HuH-7.5 (cell line): ENCODE measurements at places on chromosomes 4 and X.

GRCh38 chr4:99998062-99998867 is 48.2 kb upstream of the H2AZ1 start:
- no peak for DNase-seq

- DNase-seq: no peak
Observed at GRCh38 chr4:184100297-184100885, 117.3 kb downstream of the ENPP6 start.

GRCh38 chr4:102592256-102592655 is 91.1 kb downstream of the NFKB1 start:
- no peak for DNase-seq

DNA sequence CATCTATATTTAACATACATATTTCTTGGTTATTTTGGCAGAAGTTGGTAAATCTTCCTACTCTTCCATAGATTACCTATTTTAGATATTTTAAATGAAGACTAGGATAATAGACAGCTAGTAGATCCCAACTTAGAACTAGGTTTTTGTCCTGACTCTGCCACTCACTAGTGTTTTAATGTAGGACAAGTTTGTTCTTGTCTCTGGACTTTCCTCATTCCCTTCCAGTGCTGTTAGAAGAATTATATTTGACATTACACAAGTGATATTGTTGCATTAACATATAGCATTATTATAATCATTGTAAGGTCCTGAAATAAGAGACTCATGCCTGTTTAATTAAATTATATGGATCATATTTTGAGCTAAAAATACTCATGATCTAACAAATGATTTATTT is 24.1 kb upstream of the ALB start:
- DNase-seq: no peak

DNA sequence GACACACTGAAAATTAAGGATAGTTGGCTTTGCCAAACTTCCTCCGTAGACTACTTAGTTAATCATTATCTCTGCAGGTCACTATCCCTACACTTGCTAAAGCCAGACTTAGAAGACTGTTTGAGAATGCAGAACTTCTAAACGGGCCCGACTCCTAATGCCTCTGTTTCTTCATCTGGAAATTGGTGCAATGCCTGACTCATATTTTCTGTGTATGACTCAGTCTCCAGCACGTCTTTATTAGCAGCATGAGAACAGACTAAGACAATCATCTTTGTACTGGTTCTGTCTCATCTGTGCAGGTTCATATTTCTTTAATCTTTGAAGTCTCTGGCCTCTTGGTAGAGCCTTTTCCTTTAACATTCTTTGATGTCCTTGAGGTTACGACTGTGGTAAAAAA is 411.9 kb upstream of the ACTRT1 start:
- DNase-seq: no peak

DNA sequence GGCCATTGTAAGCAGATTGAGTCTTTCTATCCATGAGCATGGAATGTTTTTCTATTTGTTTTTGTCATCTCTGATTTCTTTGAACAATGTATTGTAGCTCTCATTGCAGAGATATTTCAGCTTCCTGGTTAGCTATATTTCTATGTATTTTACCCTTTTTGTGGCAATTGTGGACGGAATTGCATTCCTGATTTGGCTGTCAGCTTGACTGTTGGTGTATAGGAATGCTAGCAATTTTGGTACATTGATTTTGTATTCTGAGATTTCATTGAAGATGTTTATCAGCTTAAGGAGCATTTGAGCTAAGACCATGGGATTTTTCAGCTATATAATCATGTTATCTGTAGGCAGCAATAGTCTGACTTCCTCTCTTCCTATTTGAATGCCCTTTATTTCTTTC is 154.6 kb downstream of the GUCY2F start:
- DNase-seq: no peak

DNA sequence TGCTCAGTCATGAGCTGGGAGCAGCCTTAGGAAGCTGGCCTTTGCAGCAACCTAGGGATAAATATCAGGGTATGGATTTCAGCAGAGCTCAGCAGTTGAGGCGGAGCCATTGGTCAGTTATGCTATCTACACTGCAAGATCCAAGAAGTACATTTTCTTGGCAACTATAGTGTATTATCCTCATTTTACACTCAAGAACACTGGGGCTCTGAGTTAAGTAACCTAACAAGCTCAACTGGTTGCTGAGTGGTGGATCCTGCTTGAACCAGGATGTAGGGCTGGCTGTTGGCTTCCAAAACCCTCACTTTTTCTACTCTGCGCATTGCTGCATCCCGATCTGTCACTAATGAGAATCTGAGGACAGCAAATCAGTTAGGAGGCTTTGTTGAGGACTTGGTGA is 1.5 kb upstream of the SCARB2 start:
- no peak for DNase-seq

DNA sequence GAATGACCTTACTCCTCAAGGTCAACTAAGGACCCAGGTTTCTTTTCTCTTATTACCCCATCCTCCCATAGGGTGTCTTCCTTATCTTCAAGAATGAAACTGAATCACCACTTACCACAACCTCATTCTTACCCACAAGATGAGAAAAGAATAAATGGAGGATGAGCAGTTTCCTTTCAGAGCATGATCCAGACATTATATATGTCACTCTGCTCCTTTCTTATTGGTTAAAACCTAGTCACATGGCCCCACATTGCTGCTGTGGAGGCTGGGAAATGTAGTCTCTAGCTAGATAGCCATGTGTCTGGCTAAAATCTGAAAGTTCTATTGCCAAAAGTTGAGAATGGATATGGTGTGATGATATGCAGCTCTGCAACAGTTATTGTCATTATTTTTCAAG is 62.4 kb upstream of the RAI2 start:
- no peak for DNase-seq

DNA sequence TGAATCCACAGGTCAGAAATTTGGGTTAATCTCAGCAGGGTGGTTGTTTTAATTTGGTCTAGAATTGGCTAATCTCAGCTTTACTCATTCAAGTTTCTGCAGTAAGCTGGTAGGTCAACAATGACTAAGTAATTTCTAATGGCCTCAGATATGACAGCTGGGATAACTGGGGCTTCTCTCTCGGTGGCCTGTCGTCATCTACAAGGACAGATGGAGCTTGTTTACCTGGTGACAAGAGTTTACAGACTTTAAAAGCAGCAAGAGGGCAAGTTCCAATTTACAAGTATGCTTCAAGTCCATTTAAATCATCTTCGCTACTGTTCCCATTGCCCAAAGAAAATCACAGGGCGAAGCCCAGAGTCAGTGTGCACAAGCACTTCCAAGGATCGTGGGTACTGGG is 453.9 kb downstream of the PDHA2 start:
- no peak for DNase-seq

DNA sequence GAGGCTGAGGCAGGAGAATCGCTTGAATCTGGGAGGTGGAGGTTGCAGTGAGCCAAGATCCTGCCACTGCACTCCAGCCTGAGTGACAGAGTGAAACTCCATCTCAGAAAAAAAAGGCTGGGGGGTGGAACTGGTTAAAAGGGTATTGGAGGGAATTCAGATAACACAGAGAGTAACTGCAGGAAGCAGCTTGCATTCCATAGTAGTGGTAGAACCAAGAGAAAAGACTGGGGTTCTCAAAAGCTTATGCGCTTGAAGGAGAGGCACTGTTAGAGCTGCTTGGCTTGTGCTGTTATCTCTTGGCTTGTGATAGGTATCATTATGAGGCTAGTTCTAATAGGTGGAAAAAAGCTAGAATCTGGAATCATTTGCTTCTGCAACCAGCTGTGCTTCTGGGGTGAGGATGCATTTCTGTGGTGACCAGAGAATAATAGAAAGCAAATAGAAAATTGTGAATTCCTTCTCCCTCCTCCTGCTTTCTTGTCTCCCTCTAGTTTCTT is 91.2 kb upstream of the ELOVL6 start:
- DNase-seq: no peak

- DNase-seq: no peak
Observed at GRCh38 chr4:48641401-48641800, 138.7 kb downstream of the FRYL start.

GRCh38 chr4:103998756-103999155 is 279.0 kb upstream of the TACR3 start:
- no peak for DNase-seq

- DNase-seq: no peak
Observed at GRCh38 chr4:16171831-16172230, 54.4 kb downstream of the TAPT1 start.

- no peak for DNase-seq
Observed at GRCh38 chr4:178081176-178081575, 638.9 kb upstream of the AGA start.

- no peak for DNase-seq
Observed at GRCh38 chrX:71053217-71053621, 14.9 kb downstream of the SNX12 start.

DNA sequence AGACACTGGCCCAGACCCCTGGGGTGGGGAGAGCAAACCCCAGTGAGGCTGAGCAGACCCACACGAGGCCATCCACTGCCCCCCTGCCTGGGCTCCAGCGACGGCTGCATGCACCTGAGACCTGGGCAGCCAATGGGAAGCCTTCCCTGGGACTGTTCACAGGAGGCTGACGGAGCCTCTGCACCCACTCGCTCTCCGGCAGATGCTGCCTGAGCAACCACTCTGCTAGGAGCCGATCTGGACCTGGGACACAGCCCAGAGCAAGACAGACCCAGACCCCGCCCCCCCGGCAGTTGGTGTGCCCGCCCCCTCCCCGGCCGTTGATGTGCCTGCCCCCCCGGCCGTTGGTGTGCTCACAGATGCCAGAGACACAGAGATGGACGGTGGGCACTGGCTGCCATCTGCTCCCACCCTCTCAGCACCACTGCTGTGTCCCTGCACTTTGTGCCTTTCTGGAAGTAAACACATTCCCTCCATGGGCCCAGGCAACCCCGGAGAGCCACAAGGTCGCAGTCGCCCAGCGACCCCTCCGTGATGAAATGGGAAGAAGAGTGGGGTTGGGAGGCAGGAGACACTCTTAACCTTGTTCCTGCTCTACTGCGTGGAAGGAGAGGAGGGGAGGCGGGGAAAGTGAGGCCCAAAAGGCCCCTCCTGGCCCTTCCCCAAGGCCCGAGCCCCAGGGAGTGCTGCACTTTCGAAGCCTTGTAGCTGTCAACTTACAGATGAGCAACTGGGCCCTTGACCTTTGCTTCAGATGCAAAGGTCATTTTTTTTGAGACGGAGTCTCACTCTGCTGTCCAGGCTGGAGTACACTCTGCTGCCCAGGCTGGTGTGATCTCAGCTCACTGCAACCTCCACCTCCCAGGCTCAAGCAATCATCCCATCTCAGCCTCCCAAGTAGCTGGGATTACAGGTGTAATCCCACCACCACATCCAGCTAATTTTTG is 62.0 kb downstream of the ZFYVE28 start:
- DNase-seq: no peak

GRCh38 chr4:88674979-88675378 is 22.6 kb downstream of the NAP1L5 start:
- DNase-seq: no peak

- no peak for DNase-seq
Observed at GRCh38 chrX:15739886-15740285, 1.8 kb downstream of the CA5B start.

GRCh38 chr4:48388525-48389154 is 47.3 kb downstream of the SLAIN2 start:
- no peak for DNase-seq

- no peak for DNase-seq
Observed at GRCh38 chr4:150681063-150681462, 99.1 kb downstream of the MAB21L2 start.

- no peak for DNase-seq
Observed at GRCh38 chr4:101295691-101296090, 51.6 kb downstream of the PPP3CA start.

DNA sequence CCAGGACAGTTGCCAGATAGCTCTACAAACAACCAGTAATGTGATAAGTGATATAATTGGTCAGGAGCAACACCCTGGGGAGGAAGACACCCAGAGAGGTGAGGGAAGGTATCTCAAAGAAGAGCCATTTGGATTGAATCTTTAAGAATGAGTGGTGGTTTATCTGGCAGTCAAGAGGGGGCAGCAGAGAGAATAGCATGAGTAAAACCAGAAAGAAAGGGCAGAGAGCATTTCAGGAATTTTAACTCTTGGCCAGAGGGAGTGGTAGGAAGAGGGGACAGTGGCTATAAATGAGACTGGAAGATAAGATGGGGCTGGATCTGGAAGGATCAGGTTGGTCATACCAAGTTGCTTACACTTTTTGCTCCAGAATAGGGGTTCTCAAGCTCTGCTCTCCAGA is 5.9 kb upstream of the SEPTIN6 start:
- peak; percentile 54 for DNase-seq

DNA sequence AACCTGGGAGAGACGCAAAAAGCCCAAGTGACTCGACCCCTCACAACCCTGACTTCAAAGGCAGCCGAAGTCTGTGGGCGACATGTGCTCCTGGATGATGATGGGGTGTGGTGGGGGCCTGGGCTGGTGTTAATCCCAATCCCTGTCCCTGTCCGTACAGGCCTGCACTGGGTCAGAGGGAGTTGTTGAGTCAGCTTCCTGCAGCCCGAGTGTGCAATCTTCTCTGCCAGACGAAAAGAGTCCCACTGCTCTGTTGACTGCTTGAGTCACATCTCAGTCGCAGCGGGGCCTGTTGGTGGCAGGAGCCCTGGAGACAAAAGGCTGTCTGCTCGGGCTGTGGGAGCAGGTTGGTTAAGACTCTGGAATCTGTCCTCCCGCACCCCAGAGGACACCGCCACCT is 10.3 kb downstream of the FAM3A start:
- no peak for DNase-seq

DNA sequence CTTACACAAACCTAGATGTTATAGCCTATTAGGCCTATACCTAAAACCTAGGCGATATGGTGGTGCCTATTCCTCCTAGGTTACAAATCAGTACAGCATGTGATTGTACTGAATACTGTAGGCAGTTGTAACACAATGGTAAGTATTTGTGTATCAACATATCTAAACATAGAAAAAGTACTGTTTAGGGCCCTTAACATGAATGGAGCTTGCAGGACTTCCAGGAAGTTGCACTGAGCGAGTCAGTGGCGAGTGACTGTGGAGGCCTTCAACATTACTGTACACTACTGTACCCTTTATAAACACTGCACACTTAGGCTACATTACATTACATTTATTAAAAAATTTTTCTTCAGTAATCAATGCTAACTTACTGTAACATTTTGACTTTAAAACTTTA is 37.8 kb downstream of the WWC2 start:
- no peak for DNase-seq

DNA sequence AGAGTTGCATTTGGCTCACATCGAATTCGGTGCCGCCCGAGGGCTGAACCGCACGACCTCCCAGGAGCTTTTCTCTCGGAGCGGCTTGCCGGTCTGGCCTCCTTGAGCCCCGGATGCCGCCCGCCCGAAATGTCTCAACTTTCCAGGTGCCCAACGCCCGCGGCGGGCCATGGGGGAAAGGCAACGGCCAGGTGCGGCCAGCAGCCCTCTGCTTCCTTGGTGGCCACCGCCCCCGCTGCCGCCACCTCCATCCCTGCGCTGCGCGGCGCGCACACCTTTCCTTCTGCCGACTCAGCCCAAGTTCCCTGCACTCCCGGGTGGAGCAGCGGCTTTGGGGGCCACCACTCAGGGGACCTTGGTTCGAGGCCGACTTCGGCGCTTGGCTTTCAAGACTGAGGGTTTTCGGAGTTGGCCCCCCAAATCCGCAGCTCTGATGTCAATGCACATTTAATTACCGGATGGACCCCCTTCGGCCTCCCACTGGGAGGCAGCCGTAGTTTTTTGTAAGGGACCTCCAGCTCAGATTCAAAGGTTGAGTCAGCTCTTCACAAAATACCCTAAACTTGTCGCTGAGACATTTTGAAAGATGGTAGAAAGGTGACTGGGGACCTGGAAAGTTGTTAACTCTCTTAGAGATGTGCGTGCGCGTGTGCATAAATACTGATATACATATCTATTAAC is 1.1 kb downstream of the AFF2 start:
- DNase-seq: peak; percentile 18

- no peak for DNase-seq
Observed at GRCh38 chr4:181820553-181820952, 422.6 kb upstream of the TENM3 start.

- no peak for DNase-seq
Observed at GRCh38 chrX:13651150-13651549, 1.8 kb upstream of the TCEANC start.
